ENCODE measurements at places on chromosomes 3 and 15. TPM values are rescaled to one million over a fixed set of nuclear protein-coding genes. Genes with fewer than 3 reads are reported as not detected.

The C3orf52 gene
- total RNA-seq: 0.25 TPM

The UROC1 gene
- total RNA-seq: not detected

The CYP11A1 gene
- total RNA-seq: not detected

The COL6A5 gene
- under 0.01 TPM for total RNA-seq

The TLR9 gene
- not detected for total RNA-seq

The LTK gene
- under 0.01 TPM for total RNA-seq

The ZXDC gene
- 26.8 TPM for total RNA-seq

The CNTN3 gene
- total RNA-seq: 28.3 TPM

The SKIL gene
- 68.6 TPM for total RNA-seq

The MYZAP gene
- total RNA-seq: 0.25 TPM

The TNFAIP8L3 gene
- total RNA-seq: 1.7 TPM

The MUC20 gene
- total RNA-seq: 2.5 TPM

The GP9 gene
- total RNA-seq: 0.25 TPM

The C2CD4A gene
- total RNA-seq: not detected

The GJD2 gene
- total RNA-seq: 2.2 TPM

The POU1F1 gene
- total RNA-seq: not detected

The FAM98B gene
- 49.7 TPM for total RNA-seq

The ACTR8 gene
- 55.6 TPM for total RNA-seq

The ITIH4 gene
- total RNA-seq: 2.2 TPM

The CPN2 gene
- total RNA-seq: not detected

The ADGRG7 gene
- total RNA-seq: under 0.01 TPM

The DUOXA1 gene
- under 0.01 TPM for total RNA-seq

The DUOXA2 gene
- not detected for total RNA-seq

The PIK3R4 gene
- total RNA-seq: 24.1 TPM

The LSAMP gene
- 97.1 TPM for total RNA-seq

The SUCNR1 gene
- total RNA-seq: 0.25 TPM

The CADPS gene
- 202 TPM for total RNA-seq

All from temporal lobe (tissue), 4 donors.